Glomerular endothelial cell (primary cell): ENCODE measurements at places on chromosomes 1 and 21. TPM values are rescaled to one million over a fixed set of nuclear protein-coding genes. Genes with fewer than 3 reads are reported as not detected.

The HSPB7 gene
- not detected in 2 replicates for total RNA-seq

The GPATCH2 gene
- total RNA-seq: 9.0 and 12.8 TPM in 2 replicates

The S100A3 gene
- 6.8 and 6.9 TPM in 2 replicates for total RNA-seq

The GJA9 gene
- total RNA-seq: not detected in 2 replicates

The TOMM40L gene
- 9.7 and 15.0 TPM in 2 replicates for total RNA-seq

The MTF2 gene
- 16.6 and 19.5 TPM in 2 replicates for total RNA-seq

The PODN gene
- 0.24 and 2.5 TPM in 2 replicates for total RNA-seq

The SPRR4 gene
- total RNA-seq: not detected in 2 replicates

The FBXO42 gene
- 14.3 and 20.9 TPM in 2 replicates for total RNA-seq

The AMY1C gene
- not detected in 2 replicates for total RNA-seq

The PSRC1 gene
- 6.9 and 10.5 TPM in 2 replicates for total RNA-seq

The S100A7A gene
- not detected in 2 replicates for total RNA-seq

The HAO2 gene
- not detected in 2 replicates for total RNA-seq

The POFUT2 gene
- total RNA-seq: 36.3 and 52.7 TPM in 2 replicates

The HSD3B1 gene
- not detected in 2 replicates for total RNA-seq

The FAM43B gene
- total RNA-seq: 0.10 and 0.47 TPM in 2 replicates

The S100A14 gene
- not detected in 2 replicates for total RNA-seq
